ENCODE measurements at places on chromosomes 5 and 9.

- no peak for DNase-seq
These were observed 3.0 kb upstream of the TUBB4B start for GRCh38 chr9:137237759-137238726.

DNA sequence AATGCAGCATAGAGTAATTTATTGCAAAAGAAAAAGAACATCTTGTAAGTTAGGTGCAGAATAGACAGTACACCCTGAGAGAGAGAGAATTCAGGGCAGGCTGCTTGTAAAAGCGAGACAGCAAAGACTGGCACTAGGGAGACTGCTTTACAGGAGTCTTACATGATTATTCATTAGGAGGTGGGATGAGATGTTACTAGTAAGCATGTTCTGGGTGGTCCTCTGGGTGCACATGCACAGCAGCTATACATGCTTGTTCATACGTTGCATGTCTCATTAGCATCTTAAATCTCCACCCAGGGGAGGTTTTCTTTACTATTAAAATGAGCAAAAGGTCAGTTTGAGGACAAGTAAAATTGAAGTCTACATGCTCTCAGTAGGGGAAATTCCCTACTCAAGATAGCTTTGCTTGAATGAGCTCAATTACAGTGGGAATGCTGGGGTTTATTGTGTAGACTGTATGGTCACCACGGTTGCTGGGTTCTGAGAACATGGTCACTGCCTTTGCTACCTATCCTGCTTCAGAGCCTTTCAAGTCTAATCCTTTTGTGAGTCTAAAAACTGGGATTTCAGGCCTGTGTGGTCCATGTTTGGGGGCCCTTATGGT, 60.6 kb downstream of the RGS7BP start:
- DNase-seq = no peak

- no peak for DNase-seq
These were observed 234.5 kb downstream of the ADAMTSL1 start for GRCh38 chr9:18708429-18708828.

DNA sequence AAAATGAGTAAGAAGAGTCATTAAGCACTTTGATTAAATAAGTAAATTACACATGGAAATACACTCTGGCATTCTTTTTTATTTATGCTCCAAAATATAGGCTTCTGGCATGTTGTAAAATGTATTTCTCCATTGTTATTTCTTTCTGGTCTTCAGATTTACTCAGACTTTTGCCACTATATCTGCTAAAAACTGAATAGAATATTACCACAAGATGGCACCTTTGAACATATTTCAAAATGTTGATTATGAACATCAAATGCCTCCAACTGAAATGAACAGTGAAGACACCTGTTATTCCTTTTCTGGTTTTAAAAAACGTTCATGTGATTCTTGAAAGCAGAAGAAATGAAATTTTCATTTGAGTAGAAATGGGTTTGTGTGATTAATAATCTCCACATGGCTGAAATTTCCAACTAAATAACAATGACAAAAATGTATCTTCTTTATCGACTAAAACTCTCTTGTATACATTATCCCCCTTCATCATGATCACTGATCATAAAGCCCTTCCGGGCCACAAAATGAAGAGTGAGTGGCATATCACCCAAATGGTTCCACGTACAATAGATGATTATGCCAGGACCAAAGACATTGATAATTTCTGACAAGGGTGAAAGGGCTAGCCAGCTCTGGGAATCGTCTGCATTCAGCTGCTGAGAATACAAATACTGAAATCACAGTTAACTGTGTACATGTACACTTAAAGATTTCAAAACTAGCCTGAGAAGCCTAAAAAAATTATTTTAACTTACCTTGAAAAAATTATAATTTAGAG, 23.8 kb downstream of the TYRP1 start:
- no peak for DNase-seq

DNA sequence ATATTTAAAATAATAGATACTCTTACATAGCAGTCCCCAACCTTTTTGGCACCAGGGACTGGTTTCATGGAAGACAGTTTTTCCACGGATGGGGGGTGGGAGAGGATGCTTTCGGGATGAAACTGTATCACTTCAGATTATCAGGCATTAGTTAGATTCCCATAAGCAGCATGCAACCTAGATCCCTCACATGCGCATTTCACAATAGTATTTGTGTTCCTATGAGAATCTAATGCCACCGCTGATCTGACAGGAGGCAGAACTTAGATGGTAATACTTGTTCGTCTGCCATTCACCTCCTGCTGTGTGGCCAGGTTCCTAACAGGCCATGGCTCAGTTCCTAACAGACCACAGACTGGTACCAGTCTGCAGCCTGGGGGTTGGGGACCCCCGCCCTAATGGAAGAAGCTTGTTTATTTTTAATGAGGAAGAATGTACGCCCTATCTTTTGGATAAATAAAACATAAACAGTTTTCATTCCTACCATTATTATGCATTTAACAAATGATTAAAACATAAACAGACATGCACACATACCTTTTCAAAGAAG, 187.7 kb downstream of the ZSWIM6 start:
- DNase-seq = no peak

DNA sequence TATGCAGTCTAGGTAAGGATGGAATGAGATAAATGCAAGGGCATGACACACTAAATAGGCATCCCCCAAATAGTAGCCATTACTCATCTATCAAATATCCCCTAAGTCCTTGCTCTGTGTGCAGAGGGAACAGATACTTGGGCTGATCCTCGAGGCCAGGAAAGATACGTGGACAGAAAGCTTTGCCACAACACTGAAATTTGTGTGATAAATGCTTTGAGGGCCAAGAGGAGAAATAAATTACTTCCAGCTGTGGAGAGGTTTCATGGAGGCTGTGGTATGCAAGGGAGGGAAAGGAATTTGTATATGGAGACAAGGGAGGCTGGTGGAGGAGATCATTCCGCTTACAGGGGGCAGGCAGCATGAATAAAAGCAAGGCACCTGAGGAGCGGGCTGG, 18.5 kb downstream of the ATOX1 start:
- no peak for DNase-seq

GRCh38 chr5:40916226-40916625, 6.9 kb downstream of the C7 start:
- DNase-seq = no peak

- DNase-seq = no peak
These were observed 245.9 kb upstream of the ADAMTSL1 start for GRCh38 chr9:18228101-18228500.

DNA sequence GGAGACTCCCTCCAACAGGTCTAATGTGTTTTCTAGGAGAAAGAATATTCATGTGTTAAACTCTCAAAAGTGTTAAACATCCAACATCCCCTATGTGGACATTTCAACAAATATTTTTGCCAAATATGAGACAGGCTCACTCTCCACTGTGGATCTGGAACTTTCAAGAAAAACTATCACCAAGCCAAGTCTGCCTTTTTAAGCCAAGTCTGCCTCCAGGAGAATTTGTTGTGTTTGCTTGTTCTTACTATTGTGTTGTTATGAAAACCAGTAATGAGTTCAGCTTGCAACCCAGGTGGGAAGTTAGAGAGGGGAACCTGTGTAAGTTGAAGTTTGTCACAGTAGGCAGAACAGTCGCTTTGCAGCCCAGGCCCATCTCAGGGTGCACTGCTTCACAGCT, 228.1 kb downstream of the NFIB start:
- DNase-seq = no peak

GRCh38 chr9:18896004-18896403, 137.0 kb downstream of the SAXO1 start:
- DNase-seq = no peak

DNA sequence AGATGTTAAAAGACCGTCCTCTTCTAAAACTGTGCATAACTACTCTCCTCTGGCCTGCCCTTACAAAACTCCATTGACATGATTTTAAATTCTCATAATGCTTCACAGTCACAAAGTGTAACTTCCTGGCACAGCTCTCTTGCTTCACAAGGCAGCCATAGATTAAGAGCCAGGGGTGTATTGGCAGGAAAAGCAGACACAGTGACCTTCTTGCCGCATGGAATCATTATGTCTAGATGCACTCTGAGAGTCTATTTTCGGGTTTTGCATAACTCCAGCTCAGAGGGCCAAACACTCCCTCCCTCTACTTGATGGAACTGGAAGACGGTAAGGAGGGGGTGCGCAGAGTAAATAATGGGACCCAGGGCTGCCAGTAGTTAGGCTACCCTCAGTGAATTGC, 110.1 kb downstream of the MARCHF3 start:
- DNase-seq = no peak

- DNase-seq = no peak
These were observed 10.8 kb downstream of the BTNL8 start for GRCh38 chr5:180909782-180910181.

DNA sequence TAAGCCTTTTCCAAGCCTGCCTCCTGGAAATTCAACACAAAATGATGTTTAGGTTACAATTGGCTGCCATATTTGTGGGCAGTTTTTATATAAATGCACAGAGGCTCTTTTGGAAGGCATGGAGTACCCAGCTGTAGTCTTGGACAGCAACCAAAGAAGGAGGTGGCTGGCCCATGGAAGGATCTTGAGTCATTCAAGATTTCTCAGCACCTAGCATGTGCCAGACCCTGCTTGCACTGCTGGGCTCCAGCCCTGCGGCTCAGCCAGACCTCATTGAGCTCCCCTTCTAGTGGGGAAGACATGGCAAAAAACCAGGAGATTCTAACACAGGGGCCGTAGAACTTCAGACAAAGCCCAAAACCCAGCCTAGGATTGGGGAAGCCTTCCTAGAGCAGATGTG, 22.1 kb downstream of the JADE2 start:
- DNase-seq = no peak

- no peak for DNase-seq
These were observed 32.3 kb downstream of the PRRX2 start for GRCh38 chr9:129697656-129698253.

DNA sequence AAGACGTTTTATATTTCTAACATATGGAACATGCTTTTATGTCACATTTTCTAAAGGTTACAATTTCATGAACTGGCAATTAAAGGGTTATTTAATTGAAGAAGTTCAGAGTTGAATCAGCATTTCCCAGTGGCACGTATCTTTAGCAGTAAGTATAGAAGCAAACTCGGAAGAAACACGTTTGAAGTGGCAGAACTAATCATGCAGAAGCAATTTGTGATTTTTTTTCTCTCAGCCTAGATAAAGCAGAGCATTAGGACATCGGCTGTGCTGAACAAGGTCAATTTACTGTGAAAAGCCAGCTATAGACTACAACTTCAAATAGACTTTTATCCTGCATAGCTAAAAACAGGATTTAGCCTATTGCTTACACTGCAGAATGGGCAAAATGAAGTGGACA, 104.7 kb downstream of the ISL1 start:
- DNase-seq = no peak

- DNase-seq = no peak
These were observed 173.2 kb upstream of the TRPC7 start for GRCh38 chr5:136538534-136538933.

DNA sequence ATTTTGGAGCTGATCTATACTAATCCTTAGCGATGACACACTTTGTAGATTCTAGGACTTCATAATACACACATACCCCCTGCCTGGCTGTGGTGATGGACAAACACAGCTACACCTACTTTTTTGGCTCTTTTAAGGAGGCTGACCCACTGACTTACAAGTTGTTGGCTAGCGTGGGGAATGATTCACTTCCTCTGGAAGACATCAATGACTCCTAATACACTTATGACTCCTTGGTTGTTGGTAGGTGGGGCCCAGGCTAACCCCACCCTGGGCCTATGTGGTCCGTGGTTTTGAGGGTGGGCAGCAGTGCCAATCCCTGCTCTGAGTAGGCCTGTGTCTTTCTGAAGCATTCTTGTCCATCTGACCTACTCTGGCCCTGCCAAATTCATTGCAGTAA, 144.4 kb downstream of the SLC12A2 start:
- no peak for DNase-seq

DNA sequence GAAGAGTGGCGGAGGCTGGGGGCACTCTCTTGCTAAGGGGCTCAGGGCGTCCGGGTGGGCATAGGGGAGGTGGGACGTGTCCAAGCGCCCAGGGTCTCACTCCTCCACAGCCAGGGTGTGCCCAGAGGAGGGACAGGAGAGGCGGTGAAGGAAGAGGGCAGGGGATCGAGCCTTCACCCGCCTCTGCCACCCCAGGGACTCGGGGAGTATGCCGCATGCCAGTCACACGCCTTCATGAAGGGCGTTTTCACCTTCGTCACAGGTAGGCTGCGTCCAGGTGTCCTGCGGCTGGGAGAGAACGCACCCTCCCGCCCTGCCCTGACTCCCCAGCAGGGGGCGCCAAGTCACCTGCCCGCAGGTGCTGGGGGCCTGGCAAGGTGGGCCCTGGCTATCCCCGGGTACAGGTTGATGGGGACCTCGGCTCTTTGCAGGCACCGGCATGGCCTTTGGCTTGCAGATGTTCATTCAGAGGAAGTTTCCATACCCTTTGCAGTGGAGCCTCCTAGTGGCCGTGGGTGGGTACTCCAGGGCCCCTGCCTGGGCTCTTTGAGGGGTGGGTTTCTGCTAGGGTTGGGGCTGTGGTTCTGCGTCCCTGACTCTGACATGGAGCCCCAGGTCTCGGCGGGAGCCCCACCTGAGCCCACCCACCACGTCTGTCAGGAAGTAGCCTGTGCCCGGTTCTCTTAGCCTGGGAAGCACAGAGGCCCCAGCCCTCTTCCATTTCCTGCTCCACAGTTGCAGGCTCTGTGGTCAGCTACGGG, 552 bp downstream of the TMEM141 start:
- peak; percentile 43 for DNase-seq

- no peak for DNase-seq
These were observed 116.9 kb upstream of the ARRDC3 start for GRCh38 chr5:91499943-91500531.

- DNase-seq = no peak
These were observed 344.6 kb upstream of the SGCD start for GRCh38 chr5:155982354-155982753.
